HS-27A (cell line): ENCODE measurements at places on chromosomes 12 and 14.

DNA sequence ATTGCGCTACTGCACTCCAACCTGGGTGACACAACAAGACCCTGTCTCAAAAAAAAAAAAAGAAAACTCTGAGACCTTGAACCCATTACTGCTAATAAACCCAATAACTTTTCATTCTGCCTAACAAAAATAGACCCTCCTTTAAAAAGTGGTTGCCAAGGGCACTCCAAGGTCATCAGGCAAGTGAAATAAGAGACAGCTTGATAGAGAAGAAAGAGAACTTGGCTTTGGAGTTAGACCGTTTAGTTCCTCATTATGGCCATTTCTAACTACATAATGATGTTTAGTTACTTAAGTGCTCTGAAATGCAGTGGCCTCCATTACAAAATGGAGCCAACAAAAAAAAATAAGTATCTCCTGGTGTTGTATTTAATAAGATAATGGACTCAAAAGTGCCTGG lies 55.9 kb downstream of the PHLDA1 start:
- DNase-seq, result no peak

DNA sequence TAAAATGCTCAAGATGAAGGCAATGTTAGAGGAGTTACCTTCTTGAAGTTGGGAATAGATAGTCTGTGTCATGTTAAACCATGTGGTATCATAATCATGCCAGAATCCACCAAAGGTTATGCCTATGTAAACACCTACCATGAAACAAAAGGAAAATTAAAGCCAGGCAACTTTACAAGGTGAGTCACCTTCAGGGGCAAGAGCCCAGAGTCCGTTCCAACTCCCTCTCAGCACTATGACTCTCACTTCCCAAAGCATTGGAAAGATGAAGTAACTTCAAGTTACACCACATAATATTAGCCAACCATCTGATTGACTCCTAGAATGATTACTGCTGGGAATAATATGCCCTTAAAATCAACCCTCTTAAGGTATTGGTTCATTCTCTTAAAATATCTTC lies 38.5 kb downstream of the CATSPERB start:
- no peak for DNase-seq

GRCh38 chr12:14619741-14620501 lies 52.2 kb upstream of the PLBD1 start:
- DNase-seq, result no peak

DNA sequence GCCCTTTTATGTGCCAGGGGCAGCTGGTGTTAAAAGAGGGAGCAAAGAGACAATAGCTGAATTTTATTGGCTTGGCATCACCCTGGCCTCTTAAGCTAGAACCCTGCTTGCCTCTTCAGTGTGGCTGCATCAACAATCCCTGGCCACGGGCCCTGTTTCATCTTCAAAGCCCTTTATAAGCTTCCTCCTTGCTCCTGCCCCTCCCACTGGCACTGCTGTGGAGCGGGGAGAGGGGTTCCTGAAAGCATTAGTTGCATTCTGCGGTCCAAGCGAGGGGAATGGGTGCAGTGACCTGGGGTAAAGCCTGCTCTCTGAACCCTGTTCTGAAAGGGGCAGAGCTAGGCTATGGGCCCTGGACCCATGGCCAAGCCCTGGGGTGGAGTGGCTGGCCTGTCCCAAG lies 220 bp upstream of the KRT83 start:
- DNase-seq, result no peak

- no peak for DNase-seq
Observed at GRCh38 chr12:82833481-82833880, 146.8 kb downstream of the TMTC2 start.

DNA sequence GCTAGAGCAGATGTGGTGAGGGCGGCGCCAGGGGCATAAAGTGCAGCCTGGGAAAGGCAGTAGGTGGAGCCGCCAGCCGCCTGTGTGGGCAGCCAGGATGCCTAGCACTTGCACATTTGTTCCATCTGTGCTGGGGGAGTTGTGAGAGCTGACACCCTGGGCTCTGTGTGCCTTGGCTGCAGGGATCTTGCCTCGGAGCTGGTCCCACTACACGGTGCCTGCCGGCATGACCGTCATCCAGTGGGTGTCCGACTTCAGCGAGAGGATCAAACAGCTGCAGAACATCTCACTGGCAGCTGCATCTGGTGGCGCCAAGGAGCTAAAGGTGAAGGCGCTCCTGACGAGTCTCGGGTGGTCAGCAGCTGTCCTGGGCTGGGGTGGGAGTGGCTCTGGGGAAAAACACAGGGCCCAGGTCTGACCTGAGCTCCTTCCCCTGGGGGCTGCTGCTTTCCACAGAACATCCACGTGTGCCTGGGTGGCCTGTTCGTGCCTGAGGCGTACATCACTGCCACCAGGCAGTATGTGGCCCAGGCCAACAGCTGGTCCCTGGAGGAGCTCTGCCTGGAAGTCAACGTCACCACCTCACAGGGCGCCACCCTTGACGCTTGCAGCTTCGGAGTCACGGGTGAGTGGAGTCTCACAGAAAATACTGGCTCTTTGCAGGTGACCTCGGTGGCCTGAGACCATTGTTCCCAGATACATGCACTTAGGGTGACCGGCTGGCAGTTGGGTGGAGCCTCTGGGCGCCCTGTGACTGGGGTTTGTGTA lies 37.4 kb downstream of the HSP90AA1 start:
- DNase-seq, result no peak

GRCh38 chr12:122067966-122068365 lies 10.6 kb upstream of the MLXIP start:
- DNase-seq, result no peak

- no peak for DNase-seq
Observed at GRCh38 chr12:48651681-48652080, 30.4 kb downstream of the KANSL2 start.

- no peak for DNase-seq
Observed at GRCh38 chr12:106942775-106943174, 12.9 kb upstream of the TMEM263 start.

- no peak for DNase-seq
Observed at GRCh38 chr12:59164991-59165718, 244.9 kb upstream of the LRIG3 start.
